ENCODE measurements at places on chromosomes 3 and 15.

GRCh38 chr3:148990236-148990635 is 1.1 kb upstream of the GYG1 start:
- no peak for DNase-seq

DNA sequence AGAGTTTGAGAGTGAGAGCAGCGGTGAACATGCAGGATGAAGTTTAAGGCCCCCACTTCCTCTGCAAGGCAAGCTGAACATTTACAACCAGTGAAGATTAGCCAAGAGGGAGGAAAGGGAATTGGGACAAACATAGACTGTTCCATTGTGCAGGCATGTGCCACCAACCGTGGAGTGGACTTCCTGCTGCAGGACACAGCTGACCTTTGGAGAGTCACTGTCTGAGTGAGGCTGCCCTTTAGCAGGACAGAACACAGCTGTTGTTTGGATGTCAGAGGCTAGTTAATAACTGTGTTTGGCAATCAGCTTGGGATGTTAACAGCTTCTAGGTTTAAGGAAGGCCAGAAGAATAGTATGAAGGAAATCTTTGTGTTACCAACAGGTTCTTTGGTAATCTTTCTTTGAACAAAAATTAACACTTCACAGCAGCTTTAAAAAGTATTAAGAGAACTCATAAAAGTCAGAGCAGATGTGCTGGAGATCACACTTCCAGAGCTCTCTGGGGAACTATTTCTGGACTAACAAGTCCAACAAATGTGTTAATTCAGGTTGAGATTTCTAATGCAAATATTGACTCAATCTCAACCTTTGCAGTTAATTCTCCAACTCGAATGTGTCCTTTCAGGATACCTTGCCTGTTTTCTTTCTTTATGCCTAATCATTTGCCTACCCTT is 31.4 kb downstream of the CTDSPL start:
- DNase-seq: no peak

- no peak for DNase-seq
Measured at GRCh38 chr15:86877171-86877631, 797.5 kb downstream of the AGBL1 start.

- DNase-seq: no peak
Measured at GRCh38 chr3:39038165-39038564, 13.6 kb downstream of the SCN11A start.

DNA sequence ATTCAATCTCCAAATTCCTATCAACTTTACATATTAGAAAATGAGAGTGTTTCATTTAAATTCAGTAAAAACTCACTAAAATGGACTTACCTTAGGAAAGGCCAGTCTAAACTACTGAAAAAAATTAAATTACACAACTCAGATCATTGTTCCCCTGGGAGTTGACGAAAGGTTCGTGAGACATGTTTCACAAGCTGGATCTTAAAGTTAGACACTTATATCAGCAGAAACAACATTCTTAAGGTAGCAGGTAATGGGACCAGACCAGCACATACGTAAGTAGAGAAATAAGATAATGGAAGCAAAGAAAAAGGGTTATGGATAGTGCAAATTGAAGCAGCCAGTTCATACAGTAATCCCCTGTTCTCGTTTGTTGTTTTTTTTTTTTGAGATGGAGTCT is 8.9 kb downstream of the RFX7 start:
- no peak for DNase-seq

GRCh38 chr3:140093742-140094141 is 158.8 kb downstream of the CLSTN2 start:
- no peak for DNase-seq

- DNase-seq: no peak
Measured at GRCh38 chr3:69558912-69559311, 173.0 kb upstream of the FRMD4B start.

DNA sequence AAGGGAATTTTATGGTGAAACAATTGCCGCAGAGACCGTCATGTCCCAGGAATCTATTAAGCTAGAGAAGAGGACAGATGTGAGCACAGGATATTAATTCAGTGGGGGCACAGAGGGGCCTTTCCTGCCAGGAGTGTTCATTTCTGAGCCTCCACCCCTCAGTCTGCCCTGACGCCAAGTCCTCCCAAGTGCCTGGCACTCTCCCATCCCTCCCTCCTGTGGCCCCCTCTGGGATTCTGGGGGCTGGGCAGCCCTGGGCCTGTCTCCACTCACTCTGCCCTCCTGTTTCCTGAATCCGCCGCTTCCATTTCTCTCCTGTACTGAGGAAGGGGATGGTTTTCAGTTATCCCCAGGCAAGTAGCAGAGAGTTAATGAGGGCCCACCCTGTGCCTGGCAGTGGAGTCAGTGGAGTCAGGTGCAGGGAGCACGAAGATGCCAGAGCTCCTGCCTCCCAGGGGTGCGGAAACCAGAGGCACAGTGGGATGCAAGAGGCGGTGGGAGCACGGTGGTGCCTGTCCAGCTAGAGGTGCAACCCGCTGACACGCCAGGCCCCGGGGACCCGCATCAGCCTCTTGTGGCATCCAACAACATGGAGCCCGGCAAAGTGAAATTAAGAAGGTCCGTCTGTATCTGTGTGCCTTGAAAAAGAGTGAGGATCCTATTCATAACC is 212.5 kb downstream of the XXYLT1 start:
- no peak for DNase-seq

DNA sequence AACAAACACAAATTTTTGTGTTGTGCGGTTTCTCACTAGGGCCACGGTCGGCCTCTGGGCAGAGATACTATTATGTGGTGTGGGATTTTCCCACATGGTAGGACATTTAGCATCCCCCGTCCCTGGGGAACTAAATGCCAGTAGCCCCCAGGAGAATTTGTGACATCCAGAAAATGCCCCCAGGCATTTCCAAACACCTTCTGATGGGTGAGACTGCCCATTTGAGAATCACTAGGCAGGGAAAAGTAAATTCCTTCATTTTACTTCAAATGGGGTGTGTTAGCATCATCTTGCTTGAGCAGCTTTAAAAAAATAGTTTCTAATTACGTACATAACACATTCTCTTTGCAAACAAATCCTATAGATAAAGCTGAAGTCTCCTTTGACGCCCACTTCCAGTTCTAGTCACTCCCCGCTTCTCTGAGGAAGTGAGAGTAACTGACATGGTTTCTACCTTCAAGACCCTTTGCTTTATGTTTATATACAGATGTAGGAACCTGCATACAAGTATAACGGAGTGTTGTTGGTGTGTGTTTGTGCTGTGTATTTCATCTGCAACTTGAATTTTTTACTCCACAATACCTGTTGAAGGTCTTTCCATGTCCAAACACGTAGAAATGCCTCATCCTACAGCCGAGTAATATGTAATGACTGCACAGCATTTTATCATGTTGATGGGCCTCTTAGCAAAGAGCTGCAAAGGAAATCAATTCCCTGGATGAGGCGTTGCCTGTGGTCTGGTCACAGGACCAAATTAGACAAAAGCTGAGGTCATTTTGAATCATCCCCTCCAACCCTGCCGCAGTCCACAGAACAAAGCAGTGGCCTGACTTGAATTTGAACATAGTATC is 31.4 kb upstream of the ZBTB38 start:
- DNase-seq: no peak

DNA sequence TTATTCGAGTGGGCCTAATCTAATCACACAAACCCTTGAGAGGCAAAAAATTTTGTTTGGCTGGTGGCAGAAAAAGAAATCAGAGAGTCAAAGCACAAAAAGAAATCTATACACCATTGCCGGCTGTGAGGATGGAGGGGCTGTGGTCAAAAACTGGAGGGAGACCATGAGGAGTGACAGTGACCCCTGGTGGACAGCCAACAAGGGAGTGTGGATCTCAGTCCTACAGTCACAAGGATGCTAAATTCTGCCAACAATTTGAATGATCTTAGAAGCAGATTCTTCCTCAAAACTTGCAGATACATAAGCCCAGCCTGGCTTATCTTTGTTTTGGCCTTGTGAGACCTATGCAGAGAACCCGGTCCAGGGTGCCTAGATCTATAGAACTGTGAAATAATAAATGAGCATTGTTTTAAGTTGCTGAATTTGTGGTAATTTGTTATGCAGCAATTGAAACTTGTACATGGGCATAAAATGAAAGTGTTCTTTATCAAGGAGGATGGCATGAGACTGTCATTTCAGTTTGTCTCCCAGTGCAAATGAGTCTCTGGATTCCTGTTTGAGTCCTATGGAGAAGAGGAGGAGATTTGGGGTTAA is 103.0 kb upstream of the ARHGEF26 start:
- no peak for DNase-seq

GRCh38 chr3:76362643-76363042 is 577.3 kb upstream of the ZNF717 start:
- DNase-seq: no peak

DNA sequence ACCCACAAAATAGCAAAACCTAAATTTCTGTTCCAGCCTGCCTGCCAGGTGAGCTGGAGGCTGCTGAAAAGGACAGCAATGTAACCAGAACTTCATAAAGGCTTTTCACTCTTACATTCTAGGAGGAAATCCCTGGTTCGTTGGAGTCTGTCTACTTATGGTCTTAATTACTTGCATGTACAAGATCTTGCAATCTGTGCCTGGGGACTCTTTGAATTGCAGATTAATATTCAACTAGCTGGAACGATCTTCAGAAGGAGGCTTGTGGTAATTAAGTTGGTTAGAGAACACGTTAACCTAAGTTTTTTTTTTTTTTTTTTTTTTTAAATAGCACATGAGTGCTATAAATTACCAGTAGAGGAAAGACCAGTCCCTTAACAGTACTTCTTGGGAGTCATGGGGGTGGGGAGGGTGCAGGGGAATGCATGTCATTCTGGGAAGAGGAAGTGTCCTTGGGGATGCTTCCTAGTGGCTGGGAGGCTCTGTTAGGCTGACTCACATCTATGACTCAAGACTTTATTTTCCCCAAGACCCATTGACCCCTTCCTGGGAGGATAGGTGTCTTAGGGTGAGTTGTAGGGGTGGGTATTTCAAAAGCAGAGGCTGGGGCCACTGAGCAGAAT is 139.8 kb downstream of the RAB11A start:
- DNase-seq: no peak
